ENCODE measurements at places on chromosomes 3 and 15.
A peak's percentile ranks its signal among the peaks of the same experiment; 100 is the strongest.

DNA sequence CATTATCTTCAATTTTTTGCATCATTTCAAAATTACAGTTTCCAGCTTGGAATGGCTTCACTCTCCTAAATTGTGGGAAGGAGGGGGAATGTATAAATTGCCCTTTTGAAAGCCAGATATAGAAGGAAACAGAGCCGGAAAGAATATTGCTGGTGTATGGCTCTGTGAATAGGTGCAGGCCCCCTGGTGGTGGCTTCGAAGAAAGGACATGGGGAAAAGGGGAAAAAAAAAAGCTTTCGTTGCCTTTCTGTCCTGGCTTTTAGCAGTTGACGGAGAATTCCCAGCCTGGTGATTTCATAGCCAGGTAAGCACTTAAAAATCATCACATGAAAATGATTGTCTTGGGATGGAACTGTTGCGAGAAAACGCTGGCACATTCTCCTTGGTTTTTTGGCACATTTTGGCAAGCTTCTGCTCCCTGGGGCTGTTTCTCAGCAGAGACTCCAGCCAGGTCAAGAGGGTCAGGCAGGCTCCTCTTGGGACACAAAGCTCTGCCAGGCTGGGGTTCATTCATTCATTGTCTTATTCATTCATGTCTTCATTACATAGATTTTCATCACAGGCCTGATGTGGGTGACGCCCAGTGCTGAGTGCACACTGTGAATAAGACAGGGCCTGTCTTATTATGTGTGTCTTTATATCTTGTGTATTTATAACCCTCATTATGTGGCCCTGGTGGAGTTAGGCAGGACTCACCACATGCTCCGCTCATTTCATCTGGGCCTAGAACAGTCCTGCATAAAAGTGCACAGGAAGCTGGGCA, 300.0 kb upstream of the TPM1 start:
- DNase-seq: peak; percentile 62

- peak; percentile 77 for DNase-seq
Observed at GRCh38 chr3:57872606-57873005, 116.5 kb downstream of the SLMAP start.

DNA sequence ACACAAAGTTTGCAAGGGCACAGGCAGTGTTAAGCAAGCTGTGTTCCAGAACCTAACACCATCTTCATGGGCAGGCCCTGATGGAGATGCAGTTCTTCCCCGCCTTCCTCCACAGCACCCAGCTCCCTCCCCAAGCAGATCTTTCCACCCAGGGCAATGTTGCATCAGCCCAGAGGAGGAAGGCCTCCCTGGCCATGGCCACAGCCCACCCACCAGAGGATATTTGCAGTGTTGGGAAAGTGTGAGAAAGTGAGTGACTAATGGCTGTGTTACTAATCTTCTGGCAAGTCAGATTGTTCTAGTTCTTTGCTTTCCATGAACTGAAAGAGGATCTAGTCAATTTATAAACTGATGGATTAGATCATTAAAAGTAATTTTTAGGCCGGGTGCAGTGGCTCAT, 42.0 kb upstream of the ATP10A start:
- DNase-seq: no peak

DNA sequence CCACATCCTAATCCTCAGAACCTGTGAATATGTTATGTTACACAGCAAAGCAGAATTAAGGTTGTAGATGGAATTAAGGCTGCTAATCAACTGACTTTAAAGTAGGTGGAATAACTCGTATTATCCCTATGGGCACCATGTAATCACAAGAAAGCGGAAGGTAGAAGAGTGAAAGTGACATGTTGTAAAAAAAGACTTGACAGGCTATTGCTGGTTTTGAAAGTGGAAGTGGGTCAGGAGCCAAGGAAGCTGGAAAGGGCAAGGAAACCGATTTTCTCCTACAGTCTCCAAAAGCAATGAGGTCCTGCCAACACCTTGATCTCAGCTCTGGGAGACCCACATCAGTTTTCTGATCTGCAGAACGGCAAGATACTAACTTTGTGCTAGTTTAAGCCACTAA, 6.6 kb downstream of the TP63 start:
- no peak for DNase-seq

GRCh38 chr15:75056036-75056435, 32.6 kb downstream of the PPCDC start:
- DNase-seq: no peak

DNA sequence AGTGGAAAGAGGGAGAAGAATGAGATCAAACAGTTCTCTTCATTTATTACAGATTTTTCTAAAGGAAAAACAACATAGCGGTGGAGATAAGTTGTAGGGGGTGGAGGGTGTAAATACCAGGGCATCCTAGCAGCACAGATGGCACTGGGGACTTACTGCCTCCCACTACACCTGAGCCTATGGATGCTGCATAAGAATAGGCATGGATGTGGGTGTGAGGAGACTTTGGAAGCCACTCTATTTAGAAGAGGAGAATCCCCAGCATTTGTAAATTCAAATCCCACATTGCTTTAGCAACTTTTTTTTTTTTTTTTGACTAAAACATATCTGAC, 27.4 kb upstream of the IL1RAP start:
- no peak for DNase-seq

DNA sequence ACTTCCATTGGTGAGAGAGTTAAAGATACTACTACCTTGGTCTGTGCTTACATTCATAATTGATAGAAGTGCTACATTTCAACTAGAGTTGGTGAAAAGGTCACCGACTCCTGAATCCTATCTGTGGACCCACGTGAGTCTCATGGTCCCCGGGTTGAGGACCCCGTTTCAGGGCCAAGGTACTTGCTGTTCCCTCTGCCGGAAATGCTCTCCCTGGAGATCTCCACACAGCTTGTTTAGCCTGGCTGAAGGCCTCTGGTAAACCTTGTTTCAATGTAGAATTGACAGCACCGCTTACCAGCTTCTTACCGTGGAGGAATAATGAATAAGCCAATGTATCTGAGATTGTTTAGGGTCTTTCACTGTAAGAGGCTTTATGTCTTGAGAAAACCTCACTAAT, 226.0 kb upstream of the GOLGA6L4 start:
- no peak for DNase-seq

DNA sequence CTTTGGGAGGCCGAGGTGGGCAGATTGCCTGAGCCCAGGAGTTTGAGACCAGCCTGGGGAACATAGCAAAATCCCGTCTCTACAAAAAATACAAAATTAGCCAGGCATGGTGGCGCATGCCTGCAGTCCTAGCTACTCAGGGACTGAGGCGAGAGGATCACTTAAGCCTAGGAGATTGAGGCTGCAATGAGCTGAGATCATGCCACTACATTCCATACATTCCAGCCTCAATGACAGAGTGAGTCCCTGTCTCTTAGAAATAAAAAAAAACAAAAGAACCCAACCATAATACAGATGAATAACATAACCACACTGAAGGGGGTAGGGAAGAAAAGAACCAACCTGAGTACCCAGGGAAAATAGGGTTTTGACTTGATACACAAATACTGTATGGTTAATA, 19.7 kb upstream of the CGNL1 start:
- DNase-seq: peak; percentile 19

GRCh38 chr3:147191795-147192385, 214.5 kb downstream of the ZIC4 start:
- DNase-seq: peak; percentile 85

- no peak for DNase-seq
Observed at GRCh38 chr15:79736435-79737000, 160.3 kb downstream of the MTHFS start.

DNA sequence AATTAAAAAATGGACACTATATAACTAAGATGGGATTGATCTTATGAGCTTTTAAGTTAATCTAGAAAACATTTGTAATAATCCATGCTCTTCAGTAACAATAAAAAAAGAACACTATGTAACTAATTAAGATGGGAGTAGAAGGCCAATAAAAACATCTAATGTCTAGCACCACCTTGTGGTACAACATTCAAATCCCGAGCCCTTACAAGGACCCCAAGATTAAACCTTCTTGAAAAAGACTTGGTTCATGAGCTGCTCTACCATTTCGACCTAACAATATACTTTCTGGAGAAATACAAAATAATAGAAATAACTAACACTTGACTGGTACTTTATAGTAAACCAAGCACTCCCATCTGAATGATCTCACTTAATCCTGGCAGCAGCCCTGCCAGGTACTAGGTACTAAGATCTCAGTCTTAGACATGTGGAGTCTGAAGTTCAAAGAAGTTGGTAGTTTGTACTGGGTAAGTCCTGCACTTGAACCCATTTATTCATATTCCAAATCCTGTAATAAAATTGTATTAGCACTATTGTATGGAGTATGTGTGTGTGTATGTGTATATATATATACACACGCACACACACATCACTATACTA, 21.8 kb downstream of the METTL6 start:
- no peak for DNase-seq

GRCh38 chr3:115099134-115099985, 47.7 kb downstream of the ZBTB20 start:
- DNase-seq: no peak

DNA sequence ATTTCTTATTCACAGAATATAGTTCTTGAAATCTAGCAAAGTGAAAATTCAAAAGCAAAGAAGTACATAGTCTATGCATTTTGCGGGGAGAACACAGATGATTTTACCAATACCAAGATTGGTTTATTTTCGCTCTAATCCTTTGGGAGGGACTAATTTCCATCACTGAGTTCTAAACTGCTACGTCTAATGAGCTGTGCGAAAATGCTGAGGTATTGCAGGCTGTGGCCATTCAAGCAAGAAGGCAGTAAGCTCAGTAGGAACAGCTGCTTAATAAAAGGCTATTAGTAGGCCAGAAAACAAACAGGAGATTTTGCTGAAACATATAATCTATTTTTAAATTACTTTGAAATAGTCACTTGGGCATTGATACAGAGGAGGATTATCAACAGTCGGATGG, 379.0 kb downstream of the CNTN4 start:
- DNase-seq: no peak

All from trophoblast cell (in vitro differentiated cells and primary cell).